ENCODE measurements at places on chromosomes 6 and 20.

GRCh38 chr20:34980543-34981233 lies 25.0 kb downstream of the MYH7B start:
- no peak for DNase-seq

DNA sequence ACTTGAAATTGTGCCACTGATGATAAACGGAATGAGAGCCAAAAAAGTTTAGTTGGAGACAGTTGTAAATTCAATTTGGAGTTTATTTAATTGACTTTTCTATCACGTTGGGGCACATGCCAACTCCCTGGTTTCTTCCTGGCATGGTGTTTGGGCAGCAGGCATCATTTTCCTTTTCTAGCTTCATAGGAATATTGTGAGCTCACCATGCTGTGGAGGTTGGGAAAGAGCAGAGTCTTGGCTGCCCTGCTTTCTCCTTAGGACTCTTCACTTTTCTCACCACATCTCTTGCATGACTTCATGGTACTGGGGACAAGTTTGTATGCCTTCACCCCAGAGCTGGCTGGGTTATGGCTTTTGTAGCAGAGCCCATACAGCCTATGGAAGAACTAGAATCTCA lies 6.4 kb downstream of the SCAND1 start:
- DNase-seq, result no peak

DNA sequence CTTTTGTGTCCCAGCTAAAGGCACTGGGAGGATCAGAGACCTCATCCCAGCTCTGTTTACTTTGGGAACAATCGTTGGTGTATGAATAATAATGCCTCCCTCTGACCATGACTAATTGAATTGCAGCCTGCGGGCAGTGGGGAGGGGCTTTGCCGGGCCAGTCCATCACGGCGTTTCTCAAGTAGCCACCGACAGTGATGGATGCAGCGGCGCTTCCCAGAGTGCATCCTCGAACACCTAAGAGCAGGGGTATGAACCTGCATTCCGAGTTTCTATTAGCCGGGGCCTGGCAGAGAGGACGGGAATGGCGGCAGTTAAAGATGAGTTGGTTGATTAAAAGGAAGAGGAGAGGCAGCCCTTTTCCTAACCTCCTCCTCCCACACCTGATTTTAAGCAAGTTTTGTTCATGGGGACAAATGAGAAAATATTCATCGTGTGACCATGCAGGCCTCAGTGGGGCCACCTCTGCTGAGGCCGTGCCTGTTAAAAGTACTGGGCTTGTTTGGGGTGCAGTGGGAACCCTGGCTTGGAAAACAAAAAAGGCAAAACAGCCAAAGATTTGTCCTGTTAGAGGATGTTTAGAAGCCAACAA lies 154.1 kb downstream of the FOXA2 start:
- DNase-seq, result no peak

GRCh38 chr6:71582820-71583219 lies 294.2 kb downstream of the OGFRL1 start:
- no peak for DNase-seq

GRCh38 chr6:24919056-24919892 lies 16.5 kb downstream of the RIPOR2 start:
- DNase-seq, result no peak

DNA sequence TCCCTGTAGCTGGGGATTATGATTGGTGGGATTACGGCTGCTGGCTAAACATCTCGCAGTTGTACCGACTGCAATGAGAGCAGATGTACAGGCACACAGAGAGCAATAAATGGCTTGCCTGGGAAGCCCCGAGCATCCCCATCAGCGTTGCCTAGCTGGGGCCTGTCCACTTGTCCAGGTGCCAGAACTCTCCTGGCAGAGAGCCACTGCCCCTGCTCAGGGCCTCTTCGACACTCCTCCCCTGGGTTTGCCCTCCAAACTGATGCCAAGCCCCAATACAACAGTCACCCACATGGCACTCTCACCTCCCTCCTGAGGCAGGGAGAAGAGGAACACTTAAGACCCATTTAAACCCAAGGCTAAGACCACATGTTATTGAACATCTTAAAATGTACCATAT lies 715.1 kb downstream of the PTPRT start:
- no peak for DNase-seq

DNA sequence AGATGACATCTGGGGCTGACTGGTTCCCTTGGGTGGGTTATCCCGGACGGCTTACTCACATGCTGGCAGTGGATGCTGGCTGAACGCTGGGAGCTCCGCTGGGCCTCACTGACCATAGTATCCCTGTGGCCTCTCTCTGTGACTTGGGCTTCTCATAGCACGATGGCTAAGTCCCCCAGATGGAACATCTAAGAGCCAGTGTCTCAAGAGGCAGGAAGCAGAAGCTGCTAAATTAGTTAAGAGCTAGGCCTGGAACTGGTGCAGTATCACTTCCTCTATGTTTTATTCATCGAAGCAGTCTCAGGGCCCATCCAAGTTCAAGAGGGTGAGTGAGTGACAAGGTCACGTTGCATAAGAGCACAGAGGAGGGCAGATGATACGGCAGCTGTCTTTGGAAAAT lies 116.5 kb upstream of the LAMP5 start:
- DNase-seq, result no peak

DNA sequence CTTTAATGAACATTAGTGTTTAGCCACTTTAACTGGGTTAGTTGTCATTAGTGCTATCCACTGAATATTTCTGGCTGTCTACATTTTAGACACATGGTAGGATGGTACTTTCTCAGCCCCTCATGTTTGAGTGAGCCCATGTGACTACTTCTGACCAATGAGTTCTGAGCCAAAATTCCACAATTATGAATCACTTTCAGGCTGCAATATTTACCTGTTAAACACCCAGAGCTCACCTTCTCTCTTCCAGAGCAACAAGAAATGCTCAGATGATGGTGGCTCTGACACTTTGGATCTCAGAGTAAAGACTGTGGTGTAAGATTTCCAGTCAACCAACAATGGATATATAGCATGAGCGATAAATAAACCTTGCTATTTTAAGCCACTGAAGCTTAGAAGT lies 24.8 kb downstream of the SPACA1 start:
- no peak for DNase-seq

DNA sequence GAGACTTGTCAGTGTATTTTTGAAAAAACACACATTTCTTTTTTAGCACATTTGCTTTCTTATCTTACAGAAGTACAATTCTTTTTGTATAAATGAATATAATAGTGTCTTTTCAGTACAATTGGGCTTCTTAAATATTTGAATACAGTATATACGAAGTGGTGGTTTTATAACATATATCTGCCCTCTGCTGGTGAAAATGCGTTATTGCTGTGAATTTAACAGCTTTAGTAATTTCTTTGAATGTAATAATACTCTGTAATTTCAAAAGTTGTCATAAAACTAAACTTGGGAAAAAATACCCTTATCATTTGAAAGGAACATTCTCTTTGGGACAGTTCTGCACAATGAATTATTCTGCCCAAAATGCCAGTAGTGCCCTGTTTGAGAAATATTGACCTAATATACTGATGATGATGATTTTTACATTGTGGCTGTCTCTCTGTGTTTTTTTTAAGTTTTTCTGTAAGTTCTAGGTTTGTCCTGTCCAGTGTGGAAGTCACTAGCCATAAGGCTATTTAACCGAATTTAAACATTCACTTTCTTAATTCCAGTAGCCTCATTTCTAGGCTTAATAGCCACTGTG lies 19.0 kb downstream of the SMAP1 start:
- DNase-seq, result no peak

DNA sequence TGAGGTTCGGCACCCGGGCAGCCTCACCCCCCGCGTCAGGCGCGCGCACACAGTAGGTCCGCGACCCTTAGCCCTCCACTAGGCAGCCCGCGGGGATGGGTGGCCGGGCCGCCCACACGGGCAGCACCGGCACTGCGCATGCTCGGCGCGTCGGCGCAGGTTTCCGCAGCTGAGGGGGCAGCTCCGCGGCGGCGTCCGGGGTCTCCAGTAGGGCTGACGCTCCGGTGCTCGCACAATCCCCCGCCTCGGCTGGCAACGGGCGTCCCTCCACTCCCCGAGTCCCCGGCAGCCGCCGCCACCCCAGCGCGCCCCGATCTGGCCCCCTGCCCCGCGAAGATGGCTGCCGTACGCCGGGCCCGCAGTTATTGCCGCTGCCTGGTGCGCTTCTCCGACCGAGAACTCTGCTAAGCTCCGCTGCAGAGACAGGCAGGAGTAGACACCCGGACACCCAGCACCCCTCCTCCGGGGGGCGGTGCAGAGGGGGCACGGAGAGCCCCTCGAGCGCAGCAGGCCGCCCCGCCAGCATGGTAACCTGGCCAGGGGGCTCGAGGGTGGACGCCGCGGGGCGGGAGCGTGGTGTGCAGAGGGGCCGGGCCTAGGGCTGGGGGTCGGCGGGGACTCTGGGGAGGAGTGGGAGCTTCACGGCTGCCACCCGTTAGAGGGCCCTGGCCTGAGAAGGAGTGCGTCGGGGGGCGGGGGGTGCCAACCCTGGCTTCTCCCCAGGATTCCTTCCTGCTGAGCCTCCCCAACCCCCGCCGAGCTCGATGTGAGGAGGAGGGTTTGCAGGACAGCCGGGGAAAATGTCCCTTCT lies at the start of gene FBXO9:
TSS of gene FBXO9 (plus strand) at position 139 of the 811 bp plus-strand sequence. CDS start at position 525, 386 bp downstream.
- DNase-seq, result peak; percentile 48

GRCh38 chr6:125924697-125925358 lies 31.7 kb upstream of the HINT3 start:
- DNase-seq, result no peak

- no peak for DNase-seq
These were observed 188.6 kb downstream of the DTNBP1 start for GRCh38 chr6:15474196-15474595.

All from stimulated activated CD4-positive, alpha-beta T cell treated with anti-CD3 and anti-CD28 coated beads, Interleukin-1b, Interleukin-23, amount 100 ng/mL, for 1 hour (primary cell).